AG04449 (cell line): ENCODE measurements at places on chromosomes 4 and X.

GRCh38 chr4:152221816-152222516 lies 313.9 kb downstream of the FBXW7 start:
- DNase-seq, result no peak

DNA sequence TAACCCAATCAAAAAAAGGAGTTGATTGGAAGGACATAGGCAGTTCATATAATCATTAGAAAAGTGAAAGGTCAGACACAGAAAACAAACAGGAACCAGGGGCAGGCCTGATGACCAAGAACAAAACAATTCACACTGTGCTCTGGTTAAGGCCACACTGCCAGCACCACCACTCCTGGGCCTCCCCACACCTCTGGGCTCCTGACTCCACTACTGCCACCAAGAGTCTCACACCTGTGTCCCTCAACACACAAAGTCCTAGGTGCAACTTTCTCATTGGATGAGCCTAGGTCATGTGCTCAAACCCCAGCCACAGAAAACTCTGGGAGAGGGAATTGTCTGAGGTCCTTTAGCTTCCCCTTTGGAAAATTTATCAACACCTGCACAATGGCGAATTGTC lies 11.1 kb upstream of the FAM9C start:
- no peak for DNase-seq

- no peak for DNase-seq
Observed at GRCh38 chr4:119937746-119938145, 128.9 kb downstream of the MAD2L1 start.

DNA sequence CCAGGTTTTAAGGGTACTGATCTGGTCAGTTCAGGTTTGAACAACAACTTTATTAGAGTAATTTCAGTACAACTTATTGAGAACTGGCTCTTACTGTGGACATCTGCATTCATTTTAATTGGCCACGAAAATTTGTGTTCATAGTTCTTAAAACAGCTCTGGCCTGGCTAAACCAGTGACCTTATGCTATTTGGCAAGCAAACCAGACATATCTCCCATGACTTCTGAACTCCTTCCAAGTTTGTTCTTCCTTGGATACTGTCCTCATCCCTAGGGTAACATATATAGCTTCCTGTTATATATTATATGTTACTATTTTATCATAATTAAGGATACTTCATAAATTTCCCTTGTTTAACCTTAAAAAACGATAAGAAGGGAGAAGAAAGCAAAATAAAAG lies 841.9 kb downstream of the TRAM1L1 start:
- DNase-seq, result no peak

DNA sequence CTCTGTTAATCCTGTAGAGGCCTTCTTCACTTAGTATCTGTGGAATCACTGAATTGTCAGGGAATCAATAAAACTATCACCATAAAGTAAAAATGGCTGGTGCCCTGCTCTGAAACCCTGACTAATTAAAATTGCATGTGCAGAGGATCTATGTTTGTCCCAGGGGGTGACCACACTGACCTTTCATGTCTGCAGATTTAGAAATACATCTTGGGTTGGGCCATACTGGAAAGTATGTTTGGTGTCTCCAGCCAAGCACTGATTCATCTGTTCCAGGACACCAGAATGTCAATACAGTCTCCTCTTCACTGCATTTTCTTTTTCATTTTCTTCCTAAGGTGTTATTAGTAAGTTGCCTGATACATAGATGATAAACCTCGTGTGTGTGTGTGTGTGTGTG lies 490.9 kb upstream of the INTU start:
- DNase-seq, result peak; percentile 47

GRCh38 chr4:56870946-56871345 lies 36.8 kb upstream of the REST start:
- peak; percentile 3 for DNase-seq

- DNase-seq, result no peak
Observed at GRCh38 chrX:51361251-51361650, 28.6 kb downstream of the NUDT10 start.
